NCI-H1436 (cell line): ENCODE measurements at places on chromosomes 4 and X.

GRCh38 chr4:150586162-150586810, 4.3 kb downstream of the MAB21L2 start:
- no peak for DNase-seq

DNA sequence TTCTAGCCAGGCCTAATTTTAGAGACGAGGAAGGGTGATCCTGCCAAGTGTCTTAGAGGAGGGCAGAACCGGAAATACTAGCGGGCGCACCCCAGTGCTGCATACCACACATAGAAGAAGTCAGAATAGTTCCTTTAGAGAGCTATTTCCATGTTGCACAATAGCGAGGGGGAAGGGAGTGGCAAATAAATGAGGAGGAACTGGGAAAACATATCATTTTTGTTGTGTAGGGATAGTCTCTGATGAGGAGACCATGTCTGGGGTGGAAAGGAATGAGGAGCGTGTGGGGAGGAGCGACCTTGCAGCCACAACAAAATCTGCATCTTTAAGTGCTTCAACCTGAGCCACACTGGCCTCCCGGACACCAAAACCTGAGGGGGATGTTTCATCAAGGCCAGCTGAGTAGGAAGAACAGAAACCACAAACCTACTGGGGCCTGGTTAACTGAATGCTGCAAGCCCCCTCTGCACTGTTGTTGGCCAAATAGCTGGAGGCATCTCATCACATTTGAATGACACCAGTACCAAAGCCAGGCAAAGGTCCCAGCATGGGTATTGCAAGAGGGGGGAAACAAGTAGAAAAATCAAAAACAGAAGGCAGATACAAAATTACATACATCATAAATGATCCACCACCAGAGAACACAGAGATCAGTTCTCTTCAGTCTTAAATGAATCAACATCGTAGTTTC, 26.7 kb upstream of the C1QTNF7 start:
- DNase-seq: no peak

- no peak for DNase-seq
Measured at GRCh38 chr4:149790172-149790907, 25.3 kb downstream of the IQCM start.

DNA sequence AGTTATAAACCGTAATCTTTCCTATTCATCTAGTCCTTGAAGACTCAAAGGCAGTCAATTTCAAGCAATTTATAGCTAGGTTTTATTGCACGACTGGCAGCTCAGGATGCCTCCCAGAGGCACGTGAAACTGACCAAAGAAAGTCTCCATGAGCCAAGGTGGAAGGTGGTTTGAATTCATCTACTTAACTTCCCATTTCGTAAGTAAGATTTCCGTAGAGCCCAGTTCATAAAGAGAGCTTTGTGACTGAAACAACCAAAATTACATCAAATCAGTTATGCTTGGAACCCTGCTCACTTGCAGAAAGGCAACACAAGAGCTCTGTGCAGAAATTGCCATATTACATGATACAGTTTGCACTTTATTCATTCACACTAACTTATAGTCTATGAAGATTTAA, 556.0 kb downstream of the TRIML1 start:
- no peak for DNase-seq
